ENCODE measurements at places on chromosomes 16 and 17.

DNA sequence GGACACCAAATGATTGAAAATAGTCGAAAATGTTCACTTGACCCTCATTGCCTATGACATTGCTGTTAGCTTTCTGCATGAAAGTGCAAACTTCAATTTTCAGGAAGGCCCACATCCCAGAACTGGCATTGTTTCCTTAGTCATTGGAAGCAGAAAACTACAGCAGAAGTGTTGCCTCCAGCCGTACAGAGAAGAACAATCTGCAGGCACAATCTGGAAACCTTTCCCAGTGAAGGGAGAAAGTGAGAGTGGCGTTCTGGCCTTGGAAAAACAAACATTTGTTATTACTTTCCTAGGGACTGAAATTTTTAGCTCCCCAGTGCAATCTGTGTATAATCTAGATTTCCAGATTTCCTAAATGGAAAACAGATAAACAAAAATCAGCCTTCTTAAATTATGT is 529.5 kb upstream of the RBFOX1 start:
- DNase-seq: no peak

GRCh38 chr16:85019659-85020245 is 7.8 kb upstream of the KIAA0513 start:
- DNase-seq: no peak

DNA sequence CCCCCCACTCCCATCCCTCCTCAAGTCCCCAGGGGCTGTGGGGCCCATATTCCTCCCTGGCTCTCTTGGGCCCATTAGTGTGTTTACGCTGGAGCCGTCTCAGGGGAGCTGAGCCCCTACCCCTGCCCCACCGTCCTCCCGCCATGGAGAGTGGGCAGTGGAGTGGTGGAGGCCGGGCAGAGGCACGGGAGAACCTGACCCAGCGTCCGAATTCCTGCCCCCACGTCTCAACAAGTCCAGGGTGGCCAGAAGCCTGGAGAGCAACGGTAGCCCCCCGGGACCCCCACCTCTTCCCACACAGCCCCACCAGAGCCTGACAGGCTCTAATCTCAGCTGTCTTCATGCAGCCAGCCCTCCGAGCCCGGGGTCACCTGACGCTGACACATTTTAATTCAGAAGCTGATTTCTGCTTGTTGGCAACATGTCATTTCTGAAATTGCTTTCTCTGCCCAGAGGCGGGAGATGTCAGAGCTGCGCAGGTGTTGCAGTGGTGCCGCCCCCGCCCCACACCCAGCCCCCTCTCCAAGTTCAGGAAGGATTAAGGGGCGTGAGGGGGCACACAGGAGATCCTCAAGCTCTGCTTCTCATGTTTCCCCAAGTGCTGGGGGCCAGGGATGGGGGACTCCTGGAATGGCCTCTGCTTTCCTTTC is 32.6 kb downstream of the WNT9B start:
- no peak for DNase-seq

DNA sequence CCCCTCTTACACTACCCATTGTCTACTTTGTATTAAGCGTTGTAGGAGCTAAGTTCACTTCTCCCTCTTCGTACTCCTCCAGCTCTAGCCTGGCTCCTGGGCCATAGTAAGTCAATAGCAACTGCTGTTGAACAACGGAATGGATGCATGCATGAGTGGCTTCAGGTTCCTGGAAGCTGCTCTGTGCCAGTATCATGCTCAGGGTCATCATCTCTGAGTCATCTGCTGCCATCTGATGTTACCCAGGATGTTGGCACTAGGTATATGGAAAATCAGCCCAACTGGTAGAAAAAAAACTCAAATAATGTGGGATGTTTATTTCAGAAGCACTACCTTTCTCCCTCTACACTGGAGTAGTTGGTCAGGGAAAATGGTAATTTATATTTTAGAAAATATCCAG is 536.8 kb downstream of the NPIPA7 start:
- DNase-seq: no peak

DNA sequence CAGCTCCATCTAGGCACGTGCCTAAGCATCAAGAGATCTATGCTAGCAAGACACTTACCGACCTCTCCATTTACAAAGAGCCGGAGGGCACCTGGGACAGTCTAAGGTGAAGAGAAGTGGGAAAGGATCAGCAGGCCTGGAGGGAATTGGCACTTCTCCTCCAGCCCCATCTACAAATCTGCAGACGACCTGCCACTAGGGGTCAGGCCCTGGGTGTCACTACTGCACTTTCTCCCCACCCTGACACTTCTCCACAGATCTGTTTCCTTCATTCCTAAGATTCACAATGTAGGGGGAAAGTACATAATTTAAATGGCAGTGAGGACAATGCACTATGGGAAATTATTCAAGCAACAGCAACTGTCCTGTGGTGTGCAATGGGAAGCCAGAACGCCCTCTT is 8.1 kb downstream of the MKS1 start:
- DNase-seq: no peak

DNA sequence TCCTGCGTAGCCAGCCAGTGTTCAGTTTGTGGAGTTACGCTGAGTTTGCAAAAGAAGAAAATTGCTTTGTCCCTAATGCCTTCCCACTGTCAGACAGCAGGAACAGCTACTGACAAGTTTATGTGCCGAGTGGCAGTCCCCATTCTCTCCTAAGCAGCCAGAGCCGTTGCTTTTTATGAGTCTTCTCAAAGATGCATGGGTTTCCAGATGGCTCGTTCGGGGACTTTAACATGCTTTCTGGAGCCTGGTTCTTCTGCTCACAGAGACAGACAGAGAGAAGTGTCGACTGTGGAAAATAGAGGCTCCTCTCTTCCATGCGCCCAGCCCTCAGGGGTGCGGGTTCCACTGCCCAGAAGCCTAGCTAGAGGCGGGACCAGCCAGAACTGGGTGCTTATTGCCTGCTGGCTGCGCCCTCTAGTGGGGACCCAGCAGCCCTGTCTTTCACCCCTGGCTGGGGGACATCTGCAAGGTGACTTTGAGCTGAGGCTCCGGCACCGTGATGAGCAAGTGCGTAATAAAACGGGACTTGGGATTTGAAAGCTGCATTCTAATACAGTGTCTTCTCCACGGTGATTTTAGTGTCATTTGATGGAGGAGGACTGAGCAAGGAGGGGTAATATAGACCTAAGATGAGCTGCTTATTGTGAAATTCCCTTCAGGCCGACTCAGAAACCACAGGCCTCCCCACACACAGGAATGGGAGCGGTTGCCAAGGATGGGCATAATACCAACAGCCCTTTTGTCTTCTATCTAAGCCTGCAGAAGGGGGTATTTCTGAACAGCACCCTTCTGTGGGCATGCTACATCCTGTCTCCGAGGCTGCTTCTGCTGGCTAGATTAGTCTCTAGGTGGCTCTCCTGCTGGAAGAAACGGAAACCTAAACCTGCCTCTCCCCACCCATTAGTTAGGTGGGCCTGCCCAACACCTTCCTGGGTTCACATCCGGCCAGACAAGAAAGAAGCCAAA is 73.1 kb downstream of the CCDC182 start:
- DNase-seq: peak; percentile 38

- DNase-seq: no peak
These were observed 280.3 kb upstream of the FOXF1 start for GRCh38 chr16:86229866-86230656.

DNA sequence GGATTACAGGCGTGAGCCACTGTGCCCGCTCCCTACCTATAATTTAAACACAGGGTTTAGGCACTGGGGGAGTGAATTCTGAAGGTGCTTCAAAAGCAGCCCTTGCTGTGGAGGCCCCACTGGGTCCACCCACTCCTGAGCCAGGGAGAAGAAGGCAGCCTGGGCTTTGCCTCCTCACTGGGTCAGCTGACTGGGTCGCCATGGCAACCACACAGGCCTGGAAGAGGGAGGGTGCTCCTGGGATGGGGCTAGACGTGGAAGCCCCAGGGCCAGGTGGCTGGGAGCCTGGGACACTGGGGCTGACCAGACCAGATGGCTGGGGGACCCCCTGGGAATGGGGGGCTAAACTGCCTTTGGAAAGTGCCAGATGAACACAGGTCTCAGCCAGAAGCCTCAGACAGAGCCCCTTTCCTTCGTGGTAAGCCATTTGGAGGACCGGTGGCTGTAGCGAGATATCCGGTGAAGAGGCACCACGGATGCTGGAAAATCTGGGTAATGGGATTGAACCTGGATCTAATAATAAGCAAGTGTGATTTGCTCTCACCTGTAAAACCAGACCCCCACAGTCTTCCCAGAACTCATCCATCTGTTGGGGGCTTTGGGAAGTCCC is 32.9 kb downstream of the TRARG1 start:
- no peak for DNase-seq

DNA sequence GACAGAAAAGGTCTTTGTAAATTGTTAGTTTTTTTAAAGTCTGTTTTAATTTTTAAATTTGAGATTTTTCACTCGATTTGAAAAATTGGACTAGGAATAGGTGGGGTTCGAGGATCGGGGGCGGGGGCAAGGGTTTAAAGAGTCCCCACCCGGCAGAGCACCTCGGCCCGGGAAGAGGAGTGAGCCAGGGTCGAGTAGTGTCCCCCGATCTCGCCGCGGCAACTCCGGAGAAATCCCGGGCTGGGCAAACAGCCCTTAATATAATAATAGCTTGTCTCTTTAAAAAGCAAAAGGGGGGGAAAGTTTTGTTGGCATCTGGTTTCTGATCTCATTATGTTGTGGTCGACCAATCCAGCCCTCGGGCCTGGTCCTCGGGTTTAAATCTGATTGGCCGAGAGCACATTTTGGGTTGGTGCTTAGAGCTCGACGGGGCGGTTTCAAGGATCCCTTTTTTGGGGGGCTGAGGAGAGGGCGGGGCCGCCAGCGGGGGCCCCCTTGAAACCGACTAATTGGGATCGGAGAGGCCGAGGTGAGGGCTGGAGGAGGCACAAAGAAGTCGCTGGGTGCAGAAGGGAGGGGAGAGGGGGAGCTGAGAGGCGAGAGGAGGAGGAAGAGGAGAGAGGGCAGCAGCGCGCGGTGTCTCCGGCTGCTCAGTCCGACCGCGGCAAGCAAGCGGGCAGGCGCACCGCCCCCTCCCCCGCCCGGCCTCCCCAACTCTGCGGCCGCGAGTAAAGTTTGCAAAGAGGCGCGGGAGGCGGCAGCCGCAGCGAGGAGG is at the start of gene FZD2:
Gene FZD2 (plus strand): TSS at position 653 of the 775 bp plus-strand sequence. CDS start 205 bp downstream, outside the sequence.
- DNase-seq: peak; percentile 4

- DNase-seq: peak; percentile 71
These were observed 2.4 kb upstream of the BCKDK start for GRCh38 chr16:31105677-31106213.

GRCh38 chr17:81902023-81902652 is at the start of gene NPB:
NPB (plus strand) TSS chr17:81902238; CDS start chr17:81902278, 40 bp downstream.
- no peak for DNase-seq

DNA sequence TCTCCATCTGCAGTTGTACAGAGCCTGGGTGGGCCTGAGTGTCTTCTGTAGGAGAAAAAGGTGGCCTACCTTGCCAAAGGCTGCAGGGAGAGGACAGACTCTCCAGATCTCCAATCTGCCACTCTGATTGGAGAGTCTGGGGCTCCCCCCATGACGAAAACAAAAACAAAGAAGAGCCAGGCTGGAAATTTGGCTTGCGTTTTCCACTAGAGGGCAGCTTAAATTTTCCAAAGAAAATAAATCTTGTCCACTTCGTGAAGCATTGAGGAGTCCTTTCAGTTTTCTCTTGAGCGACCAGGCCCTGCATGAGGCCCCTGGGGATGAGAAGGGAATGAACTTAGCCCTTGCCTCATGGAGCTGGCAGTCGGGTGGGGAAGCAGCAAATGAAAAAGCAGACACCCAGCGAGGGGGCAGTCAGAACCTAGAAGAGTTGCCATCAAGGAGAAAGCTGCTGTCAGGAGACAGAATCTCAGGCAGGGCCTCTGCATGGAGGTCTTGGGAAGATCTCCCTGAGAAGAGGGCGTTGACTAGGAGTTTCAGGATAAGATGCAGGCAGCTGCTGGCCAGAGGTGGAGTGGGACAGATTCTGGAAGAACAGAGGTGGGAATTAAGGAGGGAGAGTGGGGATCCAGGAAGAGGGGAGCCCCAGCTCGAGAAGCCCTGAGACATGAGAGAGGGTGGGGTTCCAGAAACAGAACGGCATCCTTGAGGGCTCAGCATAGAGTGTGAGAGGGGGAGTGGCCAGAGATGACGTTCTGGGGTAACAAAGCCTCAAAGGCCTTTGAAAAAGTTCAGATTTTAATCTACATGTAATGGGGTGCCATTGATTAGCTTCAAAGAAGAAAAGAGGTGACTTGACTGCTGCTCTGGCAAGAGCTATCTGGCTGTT is 8.4 kb upstream of the SHCBP1 start:
- no peak for DNase-seq

DNA sequence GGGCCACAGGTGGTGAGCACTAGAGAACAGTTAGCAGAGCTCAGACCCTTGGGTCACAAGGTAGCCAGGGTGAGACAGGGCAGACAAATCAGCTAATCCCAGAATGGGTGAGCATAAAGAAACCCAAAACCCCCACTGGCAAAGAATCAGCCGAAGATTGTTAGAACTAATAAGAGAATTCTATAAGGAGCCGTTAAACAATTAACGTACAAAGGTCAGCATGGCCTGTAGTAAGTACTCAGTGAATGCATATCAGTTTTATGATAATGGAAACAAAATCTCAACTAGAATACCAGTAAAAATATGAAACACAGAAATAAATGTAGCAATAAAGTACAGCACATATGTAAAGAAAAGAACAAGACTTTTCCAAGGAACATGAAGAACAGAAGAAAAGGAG is 168.6 kb downstream of the NTN1 start:
- no peak for DNase-seq

GRCh38 chr17:4049546-4049945 is 85.3 kb upstream of the ATP2A3 start:
- no peak for DNase-seq

- DNase-seq: no peak
These were observed 21.6 kb upstream of the TOB1 start for GRCh38 chr17:50887705-50888245.

GRCh38 chr16:89704281-89704680 is 2.8 kb upstream of the SPATA2L start:
- DNase-seq: no peak

- DNase-seq: no peak
These were observed 1.0 kb downstream of the CX3CL1 start for GRCh38 chr16:57373117-57373947.

GRCh38 chr16:53098526-53099317 is 43.9 kb downstream of the CHD9 start:
- no peak for DNase-seq

GRCh38 chr17:75263055-75263454 is 1.4 kb downstream of the MRPS7 start:
- no peak for DNase-seq

- no peak for DNase-seq
These were observed 25.3 kb downstream of the UBE2O start for GRCh38 chr17:76427501-76428231.

- no peak for DNase-seq
These were observed 28.2 kb downstream of the LAT start for GRCh38 chr16:29012913-29013553.

DNA sequence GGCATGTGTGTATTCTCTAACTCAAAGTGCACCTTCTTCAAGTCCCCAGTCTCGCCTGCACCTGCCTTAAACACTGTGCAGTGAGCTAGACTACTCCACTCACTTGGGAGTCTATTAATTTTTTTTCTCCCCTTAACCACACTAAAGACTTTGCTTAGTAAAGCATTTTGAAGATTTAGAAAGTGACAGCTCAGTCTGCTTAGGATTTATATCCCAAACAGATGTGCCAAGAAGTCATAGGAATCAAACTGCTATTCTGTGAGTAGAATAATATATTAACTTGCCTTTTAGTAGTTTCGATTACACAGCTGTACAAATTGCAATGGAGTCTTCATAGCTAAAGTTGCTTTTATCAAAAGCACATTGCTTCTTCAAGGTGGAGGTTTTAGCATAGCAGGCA is 47.2 kb upstream of the MED13 start:
- no peak for DNase-seq

Data from stimulated activated CD4-positive, alpha-beta T cell treated with anti-CD3 and anti-CD28 coated beads, Interleukin-1b, Interleukin-23, amount 100 ng/mL, for 4 hours (primary cell).